Pons (tissue), 1 donor: ENCODE measurements at places on chromosomes 5 and 9.

DNA sequence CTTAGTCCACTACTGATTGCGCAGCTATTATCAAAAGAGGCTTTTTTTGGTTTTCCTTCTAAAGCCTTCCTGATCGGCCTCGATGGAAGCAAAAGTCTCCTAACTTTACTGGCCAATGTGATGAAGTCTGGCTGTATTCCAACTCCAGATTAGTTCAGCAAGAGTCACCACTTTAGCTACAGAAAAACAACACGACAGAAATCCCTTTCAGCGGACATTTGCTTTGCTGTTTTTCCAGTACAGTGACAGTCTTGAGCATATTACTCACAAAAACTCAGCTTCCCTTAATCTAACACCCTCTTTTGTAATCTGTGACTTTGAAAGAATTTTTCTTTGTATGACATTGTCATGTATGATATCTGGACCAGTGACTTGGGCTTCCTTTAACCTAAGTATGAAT is 95.7 kb downstream of the HOMER1 start:
- DNase-seq, result no peak

- DNase-seq, result no peak
These were observed 280.8 kb downstream of the CDH10 start for GRCh38 chr5:24363789-24364481.

DNA sequence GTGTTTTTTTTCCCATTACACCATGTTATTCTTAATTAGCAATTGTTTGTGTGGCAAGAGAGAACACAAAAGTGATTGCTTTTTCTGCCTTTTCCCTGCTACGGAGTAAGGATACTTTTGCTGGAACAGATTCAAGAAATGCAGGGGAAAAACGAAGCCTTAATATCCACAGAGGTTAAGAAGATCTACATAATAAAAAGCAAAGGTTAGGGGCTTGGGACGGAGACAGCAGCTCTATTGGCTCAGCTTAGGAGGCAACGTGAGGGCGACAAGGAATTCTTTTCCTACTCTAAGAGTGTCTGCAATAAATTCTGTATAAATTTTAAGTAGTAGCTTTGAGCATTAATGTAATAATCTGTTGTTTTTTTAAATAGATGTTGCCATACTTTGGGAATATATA is 693.3 kb downstream of the DTWD2 start:
- DNase-seq, result no peak

GRCh38 chr5:34698754-34699153 is 42.6 kb downstream of the RAI14 start:
- DNase-seq, result no peak

GRCh38 chr5:150189728-150190502 is at the start of gene SLC6A7:
TSS of gene SLC6A7 (plus strand) at chr5:150190062. CDS start at chr5:150190328, 266 bp downstream.
- no peak for DNase-seq

DNA sequence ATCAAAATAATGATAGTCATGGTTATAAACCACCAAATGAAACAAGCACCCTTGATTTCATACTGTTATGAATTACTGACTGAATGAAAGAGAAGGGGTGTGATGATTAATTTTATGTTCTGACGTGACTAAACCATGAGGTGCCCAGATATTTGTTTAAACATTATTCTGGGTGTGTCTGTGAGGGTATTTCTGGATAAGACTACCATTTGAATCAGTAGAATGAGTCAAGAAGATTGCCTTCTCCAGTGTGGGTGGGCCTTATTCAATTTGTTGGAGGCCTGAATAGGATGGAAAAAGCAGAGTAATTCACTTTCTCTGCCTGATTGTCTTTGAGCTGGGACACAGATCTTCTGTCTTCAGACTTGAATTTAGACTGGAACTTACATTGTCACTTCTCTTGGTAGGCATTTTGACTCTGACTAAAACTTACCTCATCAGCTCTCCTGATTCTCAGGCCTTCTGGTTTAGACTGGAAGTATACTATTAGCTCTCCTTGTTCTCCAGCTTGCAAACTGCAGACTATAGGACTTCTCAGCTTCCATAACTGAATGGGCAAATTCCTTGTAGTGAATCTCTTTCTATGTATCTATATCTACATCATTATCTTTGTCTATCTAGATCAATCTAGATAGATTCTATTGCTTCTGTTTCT is 321.9 kb upstream of the TARS1 start:
- DNase-seq, result no peak

DNA sequence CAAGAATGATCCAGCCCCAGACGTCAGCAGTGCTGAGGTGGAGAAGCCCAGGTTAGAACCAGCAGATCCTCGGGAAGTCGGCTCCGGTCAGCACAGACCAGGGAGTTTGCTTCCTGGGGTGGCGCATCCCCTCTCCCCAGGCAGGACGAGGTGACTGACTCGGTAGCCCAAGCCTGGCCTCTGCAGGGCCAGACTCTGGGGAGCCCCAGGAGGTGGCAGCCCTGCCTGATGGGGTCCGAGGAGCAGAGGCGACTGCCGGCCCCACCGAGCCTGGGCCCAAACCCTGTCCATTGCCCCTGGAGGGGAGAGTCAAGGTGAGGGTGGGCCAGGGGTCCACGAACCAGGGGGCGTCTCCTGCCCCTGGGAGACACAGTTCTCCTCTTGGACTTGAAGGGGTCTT is 52.9 kb upstream of the SARDH start:
- no peak for DNase-seq

- DNase-seq, result peak; percentile 30
These were observed 105.1 kb downstream of the INSYN2B start for GRCh38 chr5:169875091-169875728.

DNA sequence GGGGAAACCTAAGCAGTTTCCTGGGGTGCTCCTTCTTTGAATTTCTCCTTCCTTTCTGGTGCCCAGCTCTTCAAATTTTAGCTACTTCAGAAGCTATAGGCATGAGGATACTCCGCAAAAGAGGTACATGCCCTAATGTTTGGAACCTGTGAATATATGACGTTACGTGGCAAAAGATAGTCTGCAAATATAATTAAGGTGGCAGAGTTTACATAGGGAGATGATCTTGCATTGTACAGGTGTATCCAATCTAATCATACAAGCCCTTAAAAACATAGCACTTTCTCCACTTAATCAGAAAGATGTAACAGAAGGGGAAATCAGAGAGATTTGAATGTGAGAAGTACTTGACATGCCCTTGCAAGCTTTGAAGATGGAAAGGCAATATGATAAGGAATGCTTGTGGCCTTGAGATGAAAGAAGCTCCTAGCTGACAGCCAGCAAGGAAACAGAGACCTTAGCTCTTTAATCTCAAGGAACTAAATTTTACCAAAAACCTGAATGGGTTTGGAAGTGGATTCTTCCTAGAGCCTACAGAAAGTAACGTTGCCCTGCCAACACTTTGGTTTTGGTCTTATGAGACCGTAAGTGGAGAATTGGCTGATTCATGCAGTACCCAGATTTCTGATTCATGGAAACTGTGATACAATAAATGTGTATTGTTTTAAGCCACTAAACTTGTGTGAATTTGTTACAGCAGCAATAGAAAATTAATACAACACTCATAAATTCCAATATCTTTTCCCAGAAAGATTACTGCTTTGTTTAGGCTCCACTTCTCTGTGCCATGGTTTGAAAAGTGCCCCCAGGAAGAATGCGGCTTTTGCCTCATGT is 268.4 kb downstream of the FAM170A start:
- DNase-seq, result no peak

DNA sequence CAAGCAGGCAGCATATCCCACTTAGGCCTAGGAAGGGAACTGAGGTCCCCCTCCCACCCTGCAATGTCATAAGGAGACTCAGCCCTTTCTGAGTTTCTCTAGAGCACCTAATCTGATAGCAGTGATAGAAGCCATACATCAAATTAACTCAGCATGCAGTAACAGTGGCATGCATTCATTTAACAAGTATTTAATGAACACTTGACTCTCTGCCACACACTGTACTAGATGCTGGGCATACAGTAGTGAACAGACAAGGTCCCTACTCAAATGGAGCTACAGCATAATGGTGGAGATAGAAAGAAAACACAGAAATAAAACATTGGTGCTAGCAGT is 58.6 kb downstream of the SLC22A5 start:
- DNase-seq, result no peak

GRCh38 chr5:128869970-128870369 is 95.3 kb upstream of the SLC27A6 start:
- DNase-seq, result no peak

DNA sequence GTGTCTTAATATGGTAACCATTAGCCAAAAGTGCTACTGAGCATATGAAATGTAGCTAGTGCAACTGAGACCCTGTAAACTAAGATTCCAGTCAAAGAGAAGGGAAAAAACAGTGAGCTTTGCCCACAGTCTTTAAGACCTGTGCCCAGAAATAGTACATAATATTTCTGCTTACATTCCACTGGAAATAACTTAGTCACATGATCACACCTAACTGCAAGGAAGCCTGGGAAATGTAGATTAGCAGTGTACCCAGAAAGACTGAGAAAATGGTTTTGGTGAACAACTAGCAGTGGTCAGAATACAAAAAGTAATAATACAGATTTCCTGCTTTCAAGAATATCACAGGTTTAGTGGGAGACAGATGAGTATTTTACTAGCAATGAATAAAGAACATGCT is 2.5 kb upstream of the CPLANE1 start:
- no peak for DNase-seq

DNA sequence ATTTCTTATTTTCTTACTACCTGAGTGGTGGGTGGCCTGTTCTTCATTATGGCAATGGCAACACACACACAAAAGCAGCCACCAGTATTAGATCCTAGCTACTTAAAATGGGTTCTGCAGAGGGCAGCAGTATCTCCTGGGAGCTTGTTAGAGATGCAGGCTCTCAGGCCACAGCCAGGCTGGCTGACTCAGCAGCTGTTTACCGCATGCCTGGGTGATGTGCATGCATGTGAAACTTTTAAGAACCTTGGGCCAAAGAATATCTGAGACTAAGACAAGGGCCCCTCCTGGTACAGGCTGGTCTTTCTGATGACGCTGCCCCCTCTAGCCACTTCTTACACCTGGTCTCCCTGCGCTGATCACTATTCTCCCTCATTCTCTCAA is 399.0 kb downstream of the MED10 start:
- no peak for DNase-seq

- DNase-seq, result no peak
These were observed 27.3 kb upstream of the CTNNA1 start for GRCh38 chr5:138725818-138726416.

DNA sequence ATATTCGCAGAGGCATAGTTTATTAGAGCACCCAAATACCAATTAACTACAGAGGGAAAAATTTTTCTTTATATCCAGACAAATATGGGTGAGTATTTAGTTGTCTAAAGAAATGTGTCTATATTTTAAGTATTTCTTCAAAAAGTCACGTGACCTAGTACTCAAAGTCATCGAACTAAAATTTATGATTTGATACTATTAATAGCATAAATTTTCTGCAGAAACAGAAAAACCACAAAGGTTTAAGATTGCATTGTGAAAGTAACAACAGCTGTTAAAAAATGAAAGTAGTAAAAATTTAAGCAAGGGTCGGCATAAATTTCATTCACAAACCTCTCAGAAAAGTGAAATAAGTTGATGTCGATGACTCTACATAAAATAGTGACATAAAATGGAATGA is 323.9 kb upstream of the RORB start:
- no peak for DNase-seq

DNA sequence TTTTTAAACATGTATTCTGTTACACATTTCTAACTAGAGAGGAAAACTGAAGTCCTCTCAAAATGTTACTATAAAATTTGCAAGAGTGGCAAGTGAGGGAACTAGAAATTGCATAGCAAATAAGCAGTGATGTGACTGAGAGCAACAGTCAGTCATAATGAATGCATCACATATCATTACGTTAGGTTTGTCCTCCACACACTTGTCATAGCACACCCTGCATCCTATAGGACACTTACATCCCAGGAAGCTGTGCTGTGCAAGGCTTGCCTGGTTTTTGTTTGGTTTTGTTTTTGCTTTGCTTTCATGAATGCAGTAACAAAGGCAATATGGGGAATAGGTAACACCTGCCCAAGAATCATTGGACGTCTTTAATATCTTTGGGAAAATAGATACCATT is 10.8 kb downstream of the NFIB start:
- no peak for DNase-seq

GRCh38 chr9:70006306-70006705 is 37.3 kb upstream of the MAMDC2 start:
- DNase-seq, result no peak

DNA sequence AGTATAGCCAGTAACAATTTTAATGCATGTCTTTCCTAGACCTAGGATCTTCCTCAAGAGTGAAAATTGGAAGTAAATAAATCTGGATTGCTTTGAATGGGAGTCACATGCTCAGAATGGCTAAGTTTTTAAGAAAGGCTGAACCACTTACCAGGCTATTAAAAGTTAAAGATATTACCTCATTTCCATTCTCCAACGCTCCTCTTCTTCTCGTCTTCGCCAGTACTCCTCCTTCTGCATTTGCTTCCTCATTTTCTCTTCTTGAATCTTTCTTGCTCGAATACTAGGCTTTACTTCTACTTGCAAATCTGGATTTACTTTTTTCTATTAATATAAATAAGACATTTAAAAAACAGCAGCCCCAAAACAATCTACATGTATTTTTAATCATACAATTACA is 49.6 kb downstream of the ZFR start:
- no peak for DNase-seq

DNA sequence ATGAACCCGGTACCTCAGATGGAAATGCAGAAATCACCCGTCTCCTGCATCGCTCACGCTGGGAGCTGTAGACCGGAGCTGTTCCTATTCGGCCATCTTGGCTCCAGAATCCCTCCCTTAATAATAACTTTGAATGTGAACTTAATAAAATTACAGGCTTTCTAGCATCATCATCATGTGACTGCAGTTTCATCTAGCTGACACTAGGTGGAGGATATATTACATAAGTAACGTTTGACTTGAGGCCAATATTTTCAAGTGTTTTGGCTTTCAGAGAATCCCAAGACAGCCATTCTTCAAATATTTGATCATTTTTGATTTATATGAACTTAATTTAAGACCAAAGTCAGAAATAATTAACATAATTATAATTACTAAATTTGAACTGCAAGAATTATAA is 474.9 kb upstream of the CDH10 start:
- DNase-seq, result peak; percentile 4

- DNase-seq, result no peak
These were observed 849.3 kb downstream of the TLE1 start for GRCh38 chr9:80839821-80840675.
